ENCODE measurements at places on chromosomes 12 and 14.

DNA sequence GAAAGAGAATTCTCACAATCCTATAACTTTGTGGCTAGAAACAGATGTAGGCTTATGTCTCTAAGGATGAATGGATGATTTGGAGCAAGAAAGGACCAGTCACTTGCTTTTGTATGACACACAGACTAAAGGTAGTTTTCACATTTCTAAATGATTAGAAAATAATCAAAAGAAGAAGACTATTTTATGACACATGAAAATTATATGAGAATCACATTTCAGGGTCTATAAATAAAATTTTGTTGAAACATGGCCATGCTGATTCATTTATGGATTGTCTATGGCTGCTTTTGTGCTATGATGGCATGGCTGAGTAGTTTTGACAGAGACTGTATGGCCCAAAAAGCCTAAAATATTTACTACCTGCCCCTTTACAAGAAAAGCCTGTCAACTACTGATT lies 49.4 kb upstream of the FRMD6 start:
- DNase-seq = no peak

GRCh38 chr12:93705237-93705636 lies 28.1 kb downstream of the CRADD start:
- no peak for DNase-seq

- DNase-seq = no peak
Measured at GRCh38 chr12:62928632-62929031, 6.3 kb downstream of the PPM1H start.

- no peak for DNase-seq
Measured at GRCh38 chr12:64545081-64545382, 65.3 kb upstream of the RASSF3 start.

GRCh38 chr14:96978525-96979272 lies 181.5 kb downstream of the VRK1 start:
- no peak for DNase-seq

DNA sequence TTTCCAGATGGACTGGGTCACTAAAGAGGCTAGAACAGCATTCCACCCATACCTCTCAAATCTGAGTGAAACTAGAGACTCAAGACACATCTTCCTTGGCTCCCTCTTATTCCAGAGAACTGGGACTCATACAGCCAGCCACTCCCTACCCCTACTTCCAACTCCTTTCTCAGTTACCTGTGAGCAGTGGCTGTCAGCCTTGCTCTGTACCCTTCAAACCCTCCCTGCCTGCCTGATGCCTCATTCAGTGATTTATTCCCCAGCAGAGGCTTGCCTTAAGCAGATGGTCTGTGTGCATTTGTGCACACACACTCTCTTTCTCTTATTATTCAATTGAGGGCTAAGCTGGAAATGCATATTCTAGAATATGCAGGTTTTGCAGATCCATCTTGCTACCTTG lies 14.6 kb downstream of the GPR84 start:
- DNase-seq = no peak

DNA sequence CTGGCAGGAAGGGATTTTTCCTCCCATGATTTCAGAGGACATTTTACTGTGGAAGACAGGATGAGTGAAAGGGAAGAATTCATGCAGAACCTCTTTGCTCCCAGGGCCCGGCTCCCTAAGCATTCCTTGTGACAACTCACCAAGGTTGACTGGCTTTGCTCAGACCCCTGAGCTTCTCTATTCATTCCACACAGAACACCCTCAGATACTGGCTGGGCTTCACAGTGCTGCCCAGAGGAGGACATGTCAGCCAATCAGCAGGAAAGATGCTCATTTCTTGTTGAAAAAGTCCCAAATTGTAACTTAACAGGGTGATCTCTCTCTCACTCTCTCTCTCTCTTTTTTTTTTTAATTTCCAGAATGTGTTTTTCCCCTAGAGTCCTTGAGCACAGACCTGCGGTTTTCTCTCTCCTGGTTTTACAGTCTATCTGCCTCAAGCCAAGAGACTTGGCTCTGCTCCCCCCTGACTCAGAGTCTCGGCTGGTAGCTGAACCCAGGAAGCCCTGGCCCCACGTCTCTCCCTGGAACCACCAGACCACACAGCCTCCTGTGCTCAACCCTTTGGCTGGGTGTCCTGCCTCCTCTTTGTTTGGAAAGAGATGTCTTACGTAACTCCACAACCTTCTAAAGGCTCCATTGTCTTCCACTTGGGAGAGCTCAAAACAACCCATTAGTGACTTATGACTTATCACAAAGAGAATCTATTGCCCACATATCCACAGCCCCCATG lies 43.9 kb downstream of the SSPN start:
- DNase-seq = peak; percentile 21

DNA sequence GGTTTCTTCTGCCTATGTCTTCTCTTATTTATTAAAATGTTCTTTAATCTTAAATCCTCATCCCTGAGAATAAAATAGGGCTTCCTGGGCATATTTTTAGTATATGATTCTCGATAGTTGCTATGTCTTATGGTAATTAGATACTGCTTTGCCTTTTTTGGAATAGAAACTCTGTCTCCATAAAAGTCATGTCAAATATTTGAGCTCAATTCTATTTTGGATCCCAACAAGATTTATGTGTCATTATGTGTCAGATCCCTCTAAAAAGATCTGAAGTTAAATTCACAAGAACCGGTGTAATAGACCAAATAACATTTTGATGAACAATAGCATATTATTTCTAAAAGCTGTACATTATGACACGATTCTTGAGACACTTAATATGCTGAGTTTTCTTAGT lies 312.5 kb upstream of the PDE3A start:
- DNase-seq = no peak

DNA sequence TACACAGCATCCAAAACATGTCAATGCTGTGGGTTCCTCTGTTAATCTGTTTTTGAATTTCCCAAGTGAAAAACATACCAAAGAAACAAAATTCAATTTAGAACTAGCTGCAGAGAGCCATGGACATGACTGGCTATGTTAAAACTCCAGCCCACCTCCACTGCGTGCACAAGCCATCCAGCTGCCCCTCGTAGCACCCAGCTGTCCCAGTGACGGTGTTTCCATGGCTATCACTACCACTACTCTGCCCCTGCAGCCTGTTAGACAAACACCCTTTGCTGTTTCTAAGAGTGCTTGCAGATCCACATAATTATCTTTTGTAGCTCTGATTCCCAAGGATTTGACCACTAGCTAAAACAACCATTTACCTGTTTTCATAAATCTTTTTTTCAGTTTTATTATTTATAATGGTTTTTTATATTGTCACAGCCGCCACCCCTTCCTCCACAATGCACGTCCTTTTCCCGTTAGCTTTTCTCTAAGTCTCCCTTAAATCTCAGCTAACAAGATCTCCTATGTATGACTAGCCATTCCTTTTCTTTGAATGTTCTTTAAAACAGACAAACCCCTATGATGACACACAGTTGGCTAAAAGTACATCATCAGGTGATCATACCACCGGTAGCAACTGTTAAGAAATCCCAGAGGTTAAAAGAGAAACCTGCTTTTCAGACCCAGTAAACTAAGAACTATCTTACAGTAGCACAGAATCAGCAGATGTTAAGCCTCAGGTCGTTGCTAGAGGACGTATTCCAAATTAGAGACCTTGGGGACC lies 37.8 kb upstream of the NAA30 start:
- no peak for DNase-seq

- peak; percentile 76 for DNase-seq
Measured at GRCh38 chr14:56659964-56660551, 80.5 kb downstream of the TMEM260 start.

DNA sequence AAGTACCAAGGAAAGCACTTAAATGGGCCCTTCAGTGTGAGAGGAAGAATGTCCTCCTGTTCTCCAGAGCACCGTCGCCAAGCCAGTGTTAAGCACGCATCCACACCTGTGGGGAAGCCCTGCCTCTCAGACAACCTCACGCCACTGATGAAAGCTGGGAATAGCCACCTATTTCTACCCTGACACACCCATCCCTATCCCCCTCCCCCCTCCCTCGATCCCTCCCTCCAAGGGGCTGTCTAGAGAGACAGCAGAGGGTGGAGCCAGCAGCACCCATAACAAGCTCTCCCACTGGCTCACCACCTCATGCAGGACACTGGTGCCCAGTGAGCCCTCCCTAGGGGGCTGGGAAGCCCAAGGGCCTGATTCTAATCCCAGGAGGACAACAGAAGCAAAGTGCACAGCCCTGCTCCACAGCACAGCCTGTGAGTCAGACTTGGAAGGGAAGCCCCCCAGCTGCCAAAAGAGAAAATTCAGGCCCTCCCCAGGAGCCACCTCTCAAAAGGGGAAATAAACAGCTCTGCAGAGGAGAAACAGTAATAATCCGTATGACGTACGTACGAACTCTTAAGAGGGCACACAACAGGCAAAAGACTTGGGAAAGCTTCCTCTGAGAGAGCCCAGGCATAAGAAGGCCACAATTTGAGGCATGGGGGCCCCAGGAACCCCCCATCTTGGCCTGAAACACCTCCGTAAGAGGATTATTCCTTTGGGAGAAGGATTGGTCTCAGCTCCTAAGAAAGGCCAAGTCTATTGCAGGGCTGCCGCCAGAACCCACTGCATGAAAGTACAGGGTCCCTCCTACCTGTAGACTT lies 7.8 kb downstream of the PITPNM2 start:
- DNase-seq = peak; percentile 94

- DNase-seq = no peak
Measured at GRCh38 chr14:64715628-64716412, 11.6 kb downstream of the PLEKHG3 start.

DNA sequence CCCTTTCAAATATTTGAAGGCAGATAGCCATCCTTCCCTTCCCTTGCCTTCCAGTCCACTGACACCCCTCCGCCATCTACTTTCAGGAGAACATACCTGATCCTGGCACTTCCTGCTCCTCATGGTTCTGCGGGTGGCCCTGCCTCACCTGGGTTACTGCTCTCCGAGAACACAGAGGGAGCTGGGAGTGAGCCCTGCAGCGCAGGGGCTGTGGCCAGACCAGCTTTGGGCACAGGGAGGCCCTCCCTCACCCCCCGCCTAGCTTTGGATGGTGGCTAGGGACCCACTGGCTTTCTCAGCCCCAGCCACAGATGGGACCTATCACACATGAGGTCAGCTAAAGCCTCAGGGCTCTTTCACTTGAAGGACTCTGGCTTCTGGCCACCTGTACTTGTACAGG lies 12.4 kb downstream of the IQSEC3 start:
- no peak for DNase-seq

DNA sequence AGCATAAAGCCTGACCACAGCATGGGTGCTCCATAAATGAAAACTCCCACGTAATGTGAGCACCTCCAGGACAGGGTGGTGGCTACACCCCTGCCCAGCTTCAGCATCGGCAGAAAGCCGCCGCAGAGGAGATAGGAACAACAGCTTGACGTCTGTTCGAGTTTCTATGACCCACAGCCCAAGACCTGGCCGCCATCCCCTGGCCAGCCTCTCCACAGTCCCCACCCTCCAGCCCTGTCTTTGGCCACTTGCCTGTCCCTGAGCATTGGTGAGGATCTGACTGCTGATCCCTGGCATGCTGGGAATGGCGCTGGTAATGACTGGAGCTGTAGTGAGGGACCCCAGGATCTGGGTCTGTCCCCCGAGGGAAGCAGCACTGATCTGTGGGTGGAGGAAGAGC lies 21.3 kb downstream of the POU6F1 start:
- DNase-seq = no peak

DNA sequence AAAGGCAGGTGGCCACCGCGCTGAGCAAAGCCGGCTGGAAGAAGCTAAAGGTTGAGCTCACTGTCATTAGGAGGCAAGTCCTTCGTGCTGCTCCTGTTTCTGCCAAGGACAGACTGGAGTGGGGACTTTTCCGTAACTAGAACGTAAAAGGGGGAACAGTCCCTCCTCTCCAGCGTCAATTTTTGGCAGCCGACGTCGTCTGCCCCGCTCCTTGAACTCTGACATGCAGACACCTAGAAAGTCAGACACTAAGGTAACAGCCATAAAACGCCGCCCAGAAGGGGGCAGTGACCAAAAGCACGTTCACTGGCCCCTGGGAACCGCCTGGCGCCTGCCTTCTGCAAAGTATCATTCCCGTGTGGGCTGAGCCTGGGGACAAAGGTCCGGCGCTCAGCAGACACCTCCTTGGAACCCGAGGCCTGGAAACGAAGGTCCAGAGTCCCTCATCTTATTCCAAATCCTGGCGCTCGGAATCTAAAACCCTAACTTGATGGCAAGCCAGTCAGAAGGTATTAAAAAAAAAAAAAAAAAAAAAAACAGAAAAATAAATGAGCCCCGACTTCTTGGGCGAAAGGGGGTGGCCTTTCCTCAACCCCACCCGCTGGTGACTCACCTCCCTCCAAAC lies 1.1 kb upstream of the LRP1 start:
- no peak for DNase-seq

- no peak for DNase-seq
Measured at GRCh38 chr14:72869407-72870329, 24.2 kb downstream of the DPF3 start.

- peak; percentile 65 for DNase-seq
Measured at GRCh38 chr12:59839514-59839913, 243.7 kb downstream of the SLC16A7 start.

- no peak for DNase-seq
Measured at GRCh38 chr12:129607301-129607700, 296.5 kb downstream of the TMEM132D start.

DNA sequence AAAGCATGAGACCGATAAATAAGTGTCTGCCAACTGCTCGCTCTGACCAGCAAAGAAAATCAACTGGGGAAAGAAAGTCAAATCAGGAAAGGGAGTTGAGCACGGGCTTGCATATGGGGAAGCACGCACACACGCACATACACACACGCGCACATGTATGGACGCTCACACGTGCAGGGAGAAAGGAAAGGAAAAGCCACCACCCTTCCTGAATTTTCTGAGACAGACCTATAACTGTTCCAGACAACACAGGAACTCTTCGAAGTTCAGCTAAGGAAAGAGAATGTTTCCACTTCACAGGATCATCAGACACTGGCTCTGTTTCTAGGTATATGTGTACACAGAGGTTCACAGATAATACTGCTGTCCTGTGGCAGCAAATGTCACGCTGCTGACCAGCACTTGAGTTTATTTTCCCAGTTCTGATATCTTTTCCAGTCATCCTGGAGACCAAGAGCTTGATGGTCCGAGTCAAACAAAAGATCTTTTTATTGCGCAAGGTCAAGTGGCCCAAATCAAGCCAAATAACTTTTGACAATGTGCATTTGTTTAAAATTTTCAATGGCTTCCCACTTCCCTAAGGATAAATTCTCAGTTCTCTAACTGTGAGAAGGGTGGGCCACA lies 82.1 kb upstream of the TMCC3 start:
- no peak for DNase-seq

- no peak for DNase-seq
Measured at GRCh38 chr12:101685092-101685491, 12.3 kb upstream of the CHPT1 start.

DNA sequence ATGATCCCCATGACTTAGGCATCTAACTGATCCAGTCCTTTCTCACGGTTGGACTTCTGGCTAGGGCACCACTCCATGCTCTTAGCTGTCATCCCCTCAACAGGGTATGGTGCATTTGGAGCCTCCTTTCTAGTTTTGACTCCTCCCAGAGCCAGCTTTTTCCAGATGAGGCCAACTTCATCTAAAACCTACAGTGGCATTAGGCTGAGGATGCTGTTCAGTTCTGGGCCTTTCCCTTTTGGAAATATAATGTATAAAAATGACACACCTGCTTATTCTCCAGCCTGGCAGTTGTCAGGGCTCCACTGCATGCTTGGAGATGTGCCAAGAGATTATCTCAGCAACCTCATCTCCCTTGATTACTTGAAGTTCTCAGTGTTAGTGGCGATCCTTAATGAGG lies 239.7 kb downstream of the EMP1 start:
- no peak for DNase-seq

- peak; percentile 29 for DNase-seq
Measured at GRCh38 chr12:55974308-55974730, 441 bp downstream of the RAB5B start.

- DNase-seq = no peak
Measured at GRCh38 chr12:124605150-124605882, 37.9 kb upstream of the NCOR2 start.

- no peak for DNase-seq
Measured at GRCh38 chr12:131991816-131992430, 42.2 kb downstream of the EP400 start.
